BE2C (cell line): ENCODE measurements at places on chromosomes 3 and 15.

- peak; percentile 18 for DNase-seq
Measured at GRCh38 chr15:84685304-84685703, 27.3 kb upstream of the NMB start.

- DNase-seq: no peak
Measured at GRCh38 chr15:47258521-47258920, 458.8 kb upstream of the SEMA6D start.

DNA sequence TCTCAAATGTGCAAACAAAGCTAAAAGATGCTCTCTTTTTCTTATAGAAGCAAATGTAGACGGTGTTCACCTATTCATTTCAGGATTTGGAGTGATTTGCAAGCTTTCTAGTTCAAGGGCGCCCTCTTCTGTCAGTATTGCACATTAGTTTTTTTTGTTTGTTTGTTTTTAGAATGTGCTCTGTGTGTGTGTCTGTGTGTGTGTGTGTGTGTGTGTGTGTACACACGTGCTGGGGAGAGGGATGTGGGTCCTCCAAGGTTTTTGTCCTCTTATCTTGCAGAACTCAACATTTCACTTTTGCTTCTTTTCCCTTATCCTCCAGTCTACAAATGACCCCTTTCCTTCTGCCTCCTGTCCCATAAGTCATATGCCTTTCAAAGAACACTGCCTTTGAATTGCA lies 23.5 kb downstream of the DNAH1 start:
- DNase-seq: peak; percentile 41

DNA sequence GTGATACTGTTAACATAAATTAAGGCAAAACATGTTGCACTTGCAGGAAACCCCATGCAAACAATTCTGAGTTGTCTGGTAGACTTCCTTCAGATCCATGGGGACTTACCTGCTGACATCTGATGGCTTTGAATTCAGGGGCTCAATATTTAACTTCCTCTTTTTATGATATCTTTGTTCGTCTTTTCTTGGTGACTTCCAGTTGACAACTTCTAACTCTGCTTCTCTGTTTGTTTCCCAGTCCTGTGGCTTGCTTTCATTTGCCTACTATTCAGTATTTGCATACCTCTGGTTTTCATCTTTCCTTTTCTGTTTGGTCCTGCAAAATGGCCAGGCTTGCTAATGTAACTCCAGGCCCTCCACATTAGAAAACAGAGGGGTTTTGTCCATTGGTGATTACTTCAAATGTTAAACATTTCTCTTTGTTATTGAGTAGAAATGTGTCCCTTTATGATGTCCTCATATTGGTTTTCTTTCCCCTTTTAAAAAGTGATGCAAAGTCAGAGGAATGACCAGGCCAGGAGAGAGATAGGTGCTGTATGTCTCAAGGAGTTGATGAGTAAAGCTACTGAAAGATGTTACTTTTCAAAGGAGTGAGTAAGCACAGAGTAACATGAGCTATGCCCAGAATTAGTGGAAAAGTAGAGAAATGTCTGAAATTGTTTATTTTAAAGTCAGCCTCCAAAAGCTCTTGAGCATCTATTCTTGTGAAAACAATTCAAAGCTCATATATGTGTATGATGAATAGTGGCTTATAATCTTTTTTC lies 335.9 kb downstream of the LPP start:
- no peak for DNase-seq

GRCh38 chr15:70046679-70047369 lies 50.9 kb downstream of the TLE3 start:
- peak; percentile 2 for DNase-seq

GRCh38 chr3:14042680-14043079 lies 82.0 kb downstream of the CHCHD4 start:
- DNase-seq: no peak

- no peak for DNase-seq
Measured at GRCh38 chr3:143078883-143079282, 40.7 kb upstream of the CHST2 start.

DNA sequence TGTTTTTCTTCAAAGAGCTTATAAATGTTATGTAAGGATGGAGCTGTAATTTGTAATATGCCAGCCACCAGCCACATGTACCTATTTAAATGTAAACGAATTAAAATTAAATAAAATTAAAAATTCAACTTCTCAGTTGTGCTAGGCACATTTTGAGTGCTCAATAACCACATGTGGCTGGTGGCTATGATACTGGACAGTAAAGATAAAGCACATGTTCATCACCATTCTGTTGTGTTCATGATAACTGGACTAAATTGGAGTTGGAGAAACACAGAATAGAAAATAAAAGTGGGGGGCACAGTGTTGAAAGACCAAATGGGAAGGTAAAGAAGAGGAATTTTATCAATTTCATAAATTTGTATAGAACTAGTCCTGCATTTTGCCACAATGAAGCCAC lies 49.8 kb upstream of the DAZL start:
- no peak for DNase-seq

DNA sequence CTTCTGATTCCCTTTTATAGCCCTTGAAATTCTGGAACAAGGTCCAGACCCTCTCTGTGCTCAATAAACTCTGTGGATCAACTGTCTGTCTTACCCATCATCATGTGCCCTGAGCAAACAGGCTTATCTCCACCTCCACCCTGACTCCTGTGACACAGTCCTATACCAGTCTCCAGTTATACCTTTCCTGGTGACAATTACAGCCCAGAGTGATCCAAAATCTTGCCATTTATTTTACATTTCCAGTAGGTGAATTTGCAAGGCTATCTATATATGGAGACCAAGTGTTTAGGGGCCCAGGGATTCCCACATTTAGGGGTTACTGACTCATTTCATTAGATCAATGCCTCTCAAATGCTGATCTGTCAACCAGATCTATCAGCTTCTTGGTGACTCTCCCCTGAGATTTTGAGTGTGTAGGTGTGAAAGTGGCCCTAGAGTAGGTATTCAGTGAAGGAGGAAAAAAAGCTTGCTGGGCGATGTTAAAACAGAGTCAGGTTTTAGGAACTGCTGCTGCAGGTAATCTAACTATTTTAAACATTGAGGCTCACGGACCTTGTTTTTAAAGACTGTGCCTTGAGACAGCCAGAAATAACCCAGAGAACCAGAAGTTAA lies 229.6 kb upstream of the WNT5A start:
- no peak for DNase-seq

- no peak for DNase-seq
Measured at GRCh38 chr3:30600572-30600971, 5.8 kb upstream of the TGFBR2 start.

DNA sequence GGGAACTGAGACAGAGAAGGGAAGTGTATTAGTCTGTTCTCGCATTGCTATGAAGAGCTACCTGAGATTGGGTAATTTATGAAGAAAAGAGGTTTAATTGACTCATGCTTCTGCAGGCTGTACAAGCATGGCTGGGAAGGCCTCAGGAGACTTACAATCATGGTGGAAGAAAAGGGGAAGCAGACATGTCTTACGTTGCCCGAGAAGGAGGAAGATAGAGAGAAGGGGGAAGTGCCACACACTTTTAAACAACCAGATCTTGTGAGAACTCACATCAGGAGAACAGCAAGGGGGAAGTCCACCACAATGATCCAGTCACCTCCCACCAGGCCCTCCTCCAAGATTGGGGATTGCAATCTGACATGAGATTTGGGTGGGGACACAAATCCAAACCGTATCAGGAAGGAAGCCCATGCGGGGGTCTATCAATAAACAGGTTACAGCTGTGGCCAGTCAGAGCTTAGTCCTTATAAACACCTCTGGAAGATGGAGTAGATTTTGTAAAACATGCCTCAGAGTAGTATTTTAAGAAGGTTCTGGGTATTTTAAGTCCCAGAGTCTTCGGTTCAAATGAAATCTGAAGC lies 153.9 kb downstream of the GHSR start:
- DNase-seq: no peak

DNA sequence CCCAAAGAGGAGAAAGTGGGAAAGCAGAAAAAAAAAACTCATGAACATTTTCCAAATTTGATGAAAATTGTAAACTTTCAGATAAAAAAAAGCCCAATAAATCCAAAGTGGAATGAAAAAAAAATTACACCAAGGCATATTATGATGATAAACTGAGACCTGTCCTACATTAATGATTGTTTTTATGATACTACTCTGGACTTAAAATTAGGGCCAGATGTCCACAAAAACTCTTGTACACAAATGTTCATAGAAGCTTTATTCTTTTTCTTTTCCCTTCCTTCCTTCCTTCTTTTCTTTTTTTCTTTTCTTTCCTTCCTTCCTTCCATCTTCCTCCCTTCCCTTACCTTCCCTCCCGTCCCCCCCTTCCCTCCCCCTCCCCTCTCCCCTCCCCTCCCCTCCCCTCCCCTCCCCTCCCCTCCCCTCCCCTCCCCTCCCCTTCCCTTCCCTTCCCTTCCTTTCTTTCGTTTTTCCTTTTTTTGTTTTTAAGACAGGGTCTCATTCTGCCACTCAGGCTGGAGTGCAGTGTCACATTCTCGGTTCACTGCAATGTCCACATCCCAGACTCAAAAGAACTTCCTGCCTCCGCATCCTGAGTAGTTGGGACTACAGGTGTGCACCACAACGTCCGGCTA lies 243.9 kb downstream of the MEIS2 start:
- no peak for DNase-seq

DNA sequence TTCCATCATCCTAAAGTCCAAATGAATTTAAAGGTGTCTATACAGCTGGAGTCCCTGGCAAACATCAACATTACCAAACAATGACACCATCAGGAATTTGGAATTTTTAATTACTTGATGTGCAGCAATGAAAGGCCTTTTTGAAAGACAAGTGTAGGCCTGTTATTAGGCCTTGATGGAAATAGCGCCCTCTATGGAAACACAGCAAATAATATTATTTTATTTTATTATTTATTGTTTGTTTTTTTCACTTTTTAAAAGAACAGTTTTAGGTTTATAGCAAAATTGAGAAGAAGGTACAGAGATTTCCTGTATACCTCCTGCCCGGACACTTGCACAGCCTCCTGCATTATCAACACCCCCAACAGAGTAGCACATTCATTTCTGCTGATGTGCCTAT lies 18.1 kb upstream of the OR5AC2 start:
- DNase-seq: no peak

GRCh38 chr3:190323246-190323626 lies 990 bp upstream of the CLDN1 start:
- no peak for DNase-seq

DNA sequence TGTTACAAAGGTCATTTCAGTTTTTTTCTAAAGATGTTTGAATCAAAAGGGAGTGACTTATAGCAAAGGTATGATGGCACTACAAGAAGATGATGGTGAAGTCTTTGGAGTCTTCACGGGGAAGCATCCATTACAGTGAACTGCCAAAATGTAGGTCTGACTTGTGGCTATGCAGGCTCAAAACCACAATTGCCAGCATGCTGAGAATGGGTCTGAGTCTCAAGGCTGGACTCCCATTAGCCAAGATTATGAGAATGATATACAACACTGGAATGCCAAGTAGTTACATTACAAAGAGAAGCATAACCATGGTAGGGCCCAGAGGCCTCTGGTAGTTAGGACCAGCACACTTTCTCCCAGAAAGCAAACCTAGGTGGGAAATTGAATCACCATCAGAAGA lies 194.2 kb downstream of the MTHFS start:
- DNase-seq: no peak

GRCh38 chr3:126431103-126431534 lies 36.4 kb downstream of the CFAP100 start:
- no peak for DNase-seq
